Spinal cord (tissue), 10 donors: ENCODE measurements at places on chromosomes 2 and 18.
A peak's percentile ranks its signal among the peaks of the same experiment; 100 is the strongest.

DNA sequence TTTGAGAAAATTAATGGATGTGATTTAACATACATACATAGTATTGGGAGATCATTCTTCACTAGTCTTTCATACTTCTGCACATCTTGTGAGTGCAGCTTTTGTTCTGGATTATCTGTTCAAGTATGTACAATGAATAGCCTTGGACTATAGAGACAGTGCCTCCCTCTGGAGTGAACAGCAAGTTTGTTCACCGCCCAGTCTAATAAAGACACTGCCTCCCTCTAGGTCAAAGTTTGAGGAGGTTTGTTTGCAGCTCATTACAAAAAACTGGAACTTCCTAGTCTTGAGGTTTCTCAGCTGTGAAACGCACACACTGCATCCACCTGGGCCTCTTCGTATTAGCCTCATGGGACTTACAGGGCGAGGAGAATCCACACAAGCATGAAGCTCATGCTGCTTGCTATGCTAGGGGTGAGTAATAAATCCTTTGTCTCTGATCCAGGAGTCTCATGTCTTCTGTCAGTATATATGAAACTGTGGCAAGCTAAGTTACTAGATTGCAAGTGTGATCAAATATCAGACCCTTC is 26.0 kb upstream of the LAPTM4A start:
- peaks cover 2% of the 10 kb centered on the region for H3K27me3 ChIP-seq
- DNase-seq: no peak

DNA sequence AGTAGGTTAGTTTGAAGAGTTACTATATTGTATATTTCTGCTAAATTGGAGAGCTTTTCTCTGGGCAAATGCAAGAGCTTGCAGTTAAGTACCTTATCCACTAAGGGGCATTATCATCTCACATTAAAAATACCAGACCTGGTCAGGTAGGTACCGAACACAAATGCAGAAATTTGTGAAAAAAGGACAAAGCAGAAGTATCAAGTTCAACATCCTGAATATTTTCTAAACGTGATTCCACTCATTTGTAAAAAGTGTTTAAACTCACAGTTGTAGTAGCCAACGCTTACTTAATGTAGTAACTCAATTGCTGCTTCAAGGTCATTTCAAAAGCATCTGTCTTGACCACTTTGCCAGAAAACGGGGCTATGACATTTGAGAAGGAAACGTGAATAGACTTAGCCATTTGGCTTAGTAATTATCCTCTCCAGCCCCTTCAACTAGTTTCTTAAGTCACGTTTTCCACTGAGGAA is 52.1 kb downstream of the CYRIA start:
- no peak overlapping the region for H3K27ac ChIP-seq
- peaks cover 10% of the 10 kb centered on the region for H3K36me3 ChIP-seq
- H3K27me3 ChIP-seq: no peaks in the 10 kb centered on the region
- DNase-seq: peak; percentile 51
- H3K4me1 ChIP-seq: peaks cover 25% of the 10 kb centered on the region
- no peak overlapping the region for H3K4me3 ChIP-seq

DNA sequence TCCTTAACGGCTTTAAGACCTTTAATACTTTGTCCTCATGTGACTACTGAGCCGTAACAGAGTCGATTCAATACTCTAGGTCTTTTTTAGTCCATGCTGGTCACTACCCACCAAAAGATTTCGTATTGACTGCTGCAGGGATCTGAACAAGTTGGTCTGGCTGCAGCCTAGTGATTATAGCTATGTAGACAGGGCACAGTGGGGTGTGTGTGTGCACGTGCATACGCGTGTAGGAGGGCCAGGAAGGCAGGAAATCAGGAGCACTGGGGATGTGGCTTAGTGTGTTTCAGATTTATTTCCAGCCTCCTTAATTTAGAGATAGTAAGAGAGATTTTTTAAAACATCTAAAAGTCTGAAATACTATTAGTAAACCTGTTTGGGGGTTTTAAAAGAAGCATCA is 161.4 kb downstream of the MYO3B start:
- no peaks in the 10 kb centered on the region for H3K4me1 ChIP-seq
- H3K27me3 ChIP-seq: no peaks in the 10 kb centered on the region
- no peaks in the 10 kb centered on the region for H3K36me3 ChIP-seq
- DNase-seq: no peak
- no peak overlapping the region for H3K4me3 ChIP-seq
- H3K27ac ChIP-seq: no peak overlapping the region

- H3K27me3 ChIP-seq: no peaks in the 10 kb centered on the region
- DNase-seq: no peak
- H3K4me3 ChIP-seq: no peak overlapping the region
These were observed 427.7 kb upstream of the LYPD1 start for GRCh38 chr2:133097666-133098065.

- no peaks in the 10 kb centered on the region for H3K27me3 ChIP-seq
- no peak overlapping the region for H3K27ac ChIP-seq
- no peak overlapping the region for H3K4me3 ChIP-seq
- DNase-seq: no peak
These were observed 161.9 kb downstream of the KLHL29 start for GRCh38 chr2:23546913-23547312.

- peak within 1 kb of the TSS; percentile 14 for H3K4me3 ChIP-seq
- no peak within 1 kb of the TSS for H3K27ac ChIP-seq
- no peaks in the 10 kb centered on the region for H3K27me3 ChIP-seq
- DNase-seq: peak; percentile 89
- no peaks in the 10 kb centered on the region for H3K36me3 ChIP-seq
- H3K4me1 ChIP-seq: peaks cover 7% of the 10 kb centered on the region
These were observed at the start of gene EDAR for GRCh38 chr2:108988796-108989713. Gene EDAR (minus strand): TSS chr2:108989220. CDS start chr2:108931014, 58,206 bp downstream.

GRCh38 chr2:42328148-42328833 is 32.7 kb downstream of the COX7A2L start:
- H3K27ac ChIP-seq: no peak overlapping the region
- peaks cover 9% of the 10 kb centered on the region for H3K36me3 ChIP-seq
- DNase-seq: peak; percentile 70
- H3K4me3 ChIP-seq: no peak overlapping the region

DNA sequence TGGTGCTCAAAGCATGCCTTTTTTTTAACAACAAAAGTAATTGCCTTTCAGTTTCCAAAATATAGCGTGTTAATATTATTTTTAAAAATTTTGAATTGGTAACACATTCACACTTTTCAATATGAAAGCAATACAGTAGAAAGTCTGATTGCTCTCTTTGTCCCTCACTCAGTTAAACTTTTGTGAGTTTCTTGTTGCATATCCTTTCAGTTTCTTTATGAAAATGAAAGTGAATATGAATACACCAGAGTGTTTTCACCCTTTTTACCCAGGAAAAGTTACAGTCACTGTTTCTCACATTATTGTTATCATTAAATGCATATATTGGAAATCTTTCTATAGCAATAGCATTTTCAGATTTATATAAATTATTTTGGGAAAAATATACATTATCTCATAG is 377.4 kb upstream of the CRIM1 start:
- DNase-seq: no peak
- H3K27ac ChIP-seq: no peak overlapping the region
- H3K4me1 ChIP-seq: no peaks in the 10 kb centered on the region
- no peaks in the 10 kb centered on the region for H3K36me3 ChIP-seq
- no peaks in the 10 kb centered on the region for H3K27me3 ChIP-seq
- H3K4me3 ChIP-seq: no peak overlapping the region

GRCh38 chr2:105361102-105361889 is 24.0 kb downstream of the C2orf49 start:
- H3K36me3 ChIP-seq: peaks cover 9% of the 10 kb centered on the region
- no peaks in the 10 kb centered on the region for H3K27me3 ChIP-seq
- no peak for DNase-seq
- no peak overlapping the region for H3K4me3 ChIP-seq

DNA sequence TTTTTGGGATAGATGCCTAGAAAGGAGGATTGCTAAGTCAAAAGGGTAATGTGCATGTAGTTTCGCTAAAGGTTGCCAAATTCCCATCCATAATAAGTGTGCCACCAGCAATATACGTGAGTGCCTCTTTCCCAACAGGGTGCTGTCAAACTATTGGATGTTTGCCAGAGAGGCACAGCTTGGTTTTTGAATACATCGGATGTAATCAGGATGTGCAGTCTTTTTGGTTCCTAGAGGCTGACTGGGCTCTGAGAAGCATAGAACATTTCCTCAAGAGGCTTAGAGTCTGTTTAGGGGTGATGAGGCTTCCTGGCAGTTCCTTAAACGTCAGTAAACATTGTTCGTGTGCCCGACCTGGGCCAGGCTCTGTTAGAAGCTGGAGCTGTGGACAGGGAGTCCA is 28.0 kb downstream of the AGAP1 start:
- H3K4me1 ChIP-seq: peaks cover 29% of the 10 kb centered on the region
- no peaks in the 10 kb centered on the region for H3K27me3 ChIP-seq
- H3K36me3 ChIP-seq: no peaks in the 10 kb centered on the region
- H3K4me3 ChIP-seq: no peak overlapping the region

DNA sequence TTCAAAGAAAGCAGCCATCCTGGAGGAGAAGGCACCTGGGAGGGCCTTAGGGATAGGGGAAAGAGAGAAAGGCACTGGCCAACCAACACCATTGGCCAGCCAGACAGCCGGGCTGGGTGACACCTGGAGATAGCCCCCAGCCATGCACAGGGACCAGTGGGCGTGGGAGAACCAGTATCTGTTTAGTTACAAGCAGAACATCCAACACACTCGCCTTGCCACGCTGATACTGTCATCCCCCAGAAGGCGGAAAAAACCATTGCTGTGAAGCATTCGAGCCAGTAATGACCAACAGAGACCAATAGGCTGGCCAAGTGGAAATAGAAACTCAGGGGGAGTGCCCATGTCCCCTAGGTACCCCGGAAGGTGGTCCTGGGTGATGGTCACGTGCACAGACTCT is 15.5 kb downstream of the ASPRV1 start:
- peaks cover 16% of the 10 kb centered on the region for H3K36me3 ChIP-seq
- no peaks in the 10 kb centered on the region for H3K27me3 ChIP-seq
- no peak overlapping the region for H3K27ac ChIP-seq
- H3K4me1 ChIP-seq: peaks cover 12% of the 10 kb centered on the region
- H3K4me3 ChIP-seq: no peak overlapping the region
- no peak for DNase-seq

- H3K27ac ChIP-seq: no peak overlapping the region
- DNase-seq: no peak
- H3K36me3 ChIP-seq: no peaks in the 10 kb centered on the region
- H3K4me3 ChIP-seq: no peak overlapping the region
These were observed 5.4 kb downstream of the ACTR3 start for GRCh38 chr2:113895301-113895700.

- DNase-seq: no peak
- H3K27me3 ChIP-seq: no peaks in the 10 kb centered on the region
- H3K27ac ChIP-seq: no peak overlapping the region
These were observed 192.8 kb downstream of the PTGR3 start for GRCh38 chr18:75016025-75016717.

DNA sequence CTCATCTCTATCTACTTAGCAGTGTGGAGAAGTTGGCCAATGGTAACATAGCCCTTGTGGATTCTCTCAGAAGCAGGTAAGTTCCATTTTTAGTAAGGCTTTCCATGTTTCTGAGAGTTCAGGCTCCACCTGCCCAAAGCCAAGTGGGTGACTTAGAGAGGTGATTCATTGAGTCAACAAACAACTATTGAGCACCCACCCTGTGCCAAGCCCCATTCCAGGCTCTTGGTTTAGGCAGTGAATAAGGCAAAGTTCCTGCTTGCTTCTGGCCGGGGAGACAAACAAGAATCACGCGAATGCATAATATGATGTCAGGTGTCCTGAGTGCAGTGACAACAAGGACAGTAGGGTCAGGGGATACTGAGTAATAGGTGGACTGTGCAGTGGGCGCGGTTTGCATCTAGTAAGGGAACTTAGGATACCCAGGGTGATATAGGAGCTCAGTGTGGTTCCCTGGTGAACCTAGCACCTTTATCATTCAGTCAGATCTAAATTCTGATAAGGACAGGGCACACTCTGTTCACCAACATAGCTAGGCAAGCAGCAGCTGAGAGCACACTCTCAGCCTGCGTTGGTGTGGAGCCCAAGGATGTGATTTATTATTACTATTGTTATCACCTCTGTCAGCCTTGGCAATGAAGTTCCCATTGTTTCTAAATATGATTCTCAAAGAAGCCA is 31.7 kb upstream of the KCTD1 start:
- H3K4me1 ChIP-seq: peaks cover 4% of the 10 kb centered on the region
- peaks cover 3% of the 10 kb centered on the region for H3K27me3 ChIP-seq
- H3K36me3 ChIP-seq: no peaks in the 10 kb centered on the region
- no peak overlapping the region for H3K4me3 ChIP-seq
- H3K27ac ChIP-seq: no peak overlapping the region
- DNase-seq: no peak

DNA sequence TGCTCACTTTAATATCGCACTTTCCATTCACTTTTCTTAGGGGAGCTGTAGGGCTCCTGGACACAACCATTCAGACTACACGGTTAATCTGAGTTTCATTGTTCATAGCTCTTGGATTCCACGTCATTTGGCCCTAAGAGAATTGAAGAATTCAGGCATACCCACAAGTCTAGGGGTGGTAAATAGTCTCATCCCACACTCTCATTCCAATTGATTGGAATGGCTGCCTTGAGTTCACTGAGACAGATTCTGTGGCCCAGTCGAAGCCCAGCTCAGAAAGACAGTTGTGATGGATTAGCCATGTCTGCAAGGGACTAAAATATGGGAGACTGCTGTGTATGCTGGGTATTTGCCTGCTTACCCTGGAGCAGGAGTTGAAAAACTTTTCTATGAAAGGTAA is 124.6 kb downstream of the TFCP2L1 start:
- H3K4me1 ChIP-seq: no peaks in the 10 kb centered on the region
- H3K27ac ChIP-seq: no peak overlapping the region
- DNase-seq: no peak
- no peaks in the 10 kb centered on the region for H3K27me3 ChIP-seq

DNA sequence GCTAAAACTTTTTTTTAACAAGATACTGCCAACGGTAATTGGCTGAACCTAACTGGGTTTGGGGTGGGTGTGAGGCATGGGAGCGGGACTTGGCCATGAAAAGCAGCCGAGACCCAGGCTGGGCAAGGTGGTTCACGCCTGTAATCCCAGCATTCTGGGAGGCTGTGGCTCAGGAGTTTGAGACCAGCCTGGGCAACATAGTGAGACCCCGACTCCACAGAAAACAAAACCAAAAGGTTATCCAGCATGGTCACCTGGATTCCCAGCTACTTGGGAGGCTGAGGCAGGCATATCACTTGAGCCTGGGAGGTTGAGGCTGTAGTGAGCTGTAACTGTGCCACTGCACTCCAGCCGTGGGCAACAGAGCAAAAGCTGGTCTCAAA is 11.0 kb upstream of the SEMA4C start:
- no peak for DNase-seq
- H3K27ac ChIP-seq: no peak overlapping the region
- H3K27me3 ChIP-seq: no peaks in the 10 kb centered on the region
- peaks cover 2% of the 10 kb centered on the region for H3K36me3 ChIP-seq
- H3K4me3 ChIP-seq: no peak overlapping the region

GRCh38 chr2:109244750-109245382 is 115.9 kb downstream of the SH3RF3 start:
- peaks cover 24% of the 10 kb centered on the region for H3K4me1 ChIP-seq
- no peak for DNase-seq
- no peaks in the 10 kb centered on the region for H3K36me3 ChIP-seq
- no peak overlapping the region for H3K4me3 ChIP-seq
- H3K27ac ChIP-seq: no peak overlapping the region

- peaks cover 3% of the 10 kb centered on the region for H3K4me1 ChIP-seq
- peak; percentile 59 for DNase-seq
These were observed 16.8 kb upstream of the ATP8B1 start for GRCh38 chr18:57819671-57820460.
